ENCODE measurements at places on chromosomes 16 and 17.
A peak's percentile ranks its signal among the peaks of the same experiment; 100 is the strongest.

DNA sequence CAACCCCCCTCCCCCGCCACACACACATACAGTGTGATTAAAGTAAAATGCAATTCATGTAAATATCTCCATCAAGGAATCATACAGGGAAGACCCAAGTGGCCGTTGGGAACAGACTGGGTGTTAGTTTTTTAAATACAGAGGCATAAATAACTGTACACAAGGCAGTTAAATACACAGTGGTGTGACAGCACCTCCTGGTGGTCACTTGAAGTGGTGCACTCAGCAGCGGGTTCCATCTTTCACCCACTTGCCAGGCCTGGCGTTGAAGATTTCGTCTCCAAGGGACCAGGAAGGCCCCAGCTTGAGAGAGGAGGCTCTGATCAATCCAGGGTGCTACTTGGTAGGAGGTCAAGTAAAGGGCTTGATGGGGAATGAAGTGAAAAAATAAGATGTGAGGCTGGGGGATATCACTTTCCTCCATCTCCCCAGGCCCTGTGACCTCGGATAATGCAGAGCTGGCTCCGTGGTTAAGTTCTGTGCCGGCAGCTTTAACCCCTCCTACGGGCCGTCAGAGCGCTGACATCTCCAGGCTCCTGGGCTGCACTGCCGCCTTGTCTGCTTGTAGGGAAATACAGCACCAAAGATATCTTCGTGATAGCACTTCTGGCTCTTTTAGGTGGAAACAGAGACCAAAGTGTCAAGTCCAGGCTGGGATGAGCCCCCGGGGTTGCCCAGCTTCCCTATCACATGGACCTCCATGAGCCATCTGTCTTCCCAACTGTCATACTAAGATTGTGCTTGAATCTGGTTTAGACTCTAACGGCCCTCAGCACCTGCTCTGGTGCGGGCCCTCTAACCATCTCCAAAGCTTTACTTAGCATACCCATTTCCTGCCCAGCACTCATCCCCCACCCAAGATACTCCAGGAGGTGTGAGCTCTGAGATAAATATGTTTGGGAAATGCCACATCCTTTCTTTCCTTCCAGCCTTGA is 20.7 kb downstream of the LGALS9 start:
- peak; percentile 82 for DNase-seq

DNA sequence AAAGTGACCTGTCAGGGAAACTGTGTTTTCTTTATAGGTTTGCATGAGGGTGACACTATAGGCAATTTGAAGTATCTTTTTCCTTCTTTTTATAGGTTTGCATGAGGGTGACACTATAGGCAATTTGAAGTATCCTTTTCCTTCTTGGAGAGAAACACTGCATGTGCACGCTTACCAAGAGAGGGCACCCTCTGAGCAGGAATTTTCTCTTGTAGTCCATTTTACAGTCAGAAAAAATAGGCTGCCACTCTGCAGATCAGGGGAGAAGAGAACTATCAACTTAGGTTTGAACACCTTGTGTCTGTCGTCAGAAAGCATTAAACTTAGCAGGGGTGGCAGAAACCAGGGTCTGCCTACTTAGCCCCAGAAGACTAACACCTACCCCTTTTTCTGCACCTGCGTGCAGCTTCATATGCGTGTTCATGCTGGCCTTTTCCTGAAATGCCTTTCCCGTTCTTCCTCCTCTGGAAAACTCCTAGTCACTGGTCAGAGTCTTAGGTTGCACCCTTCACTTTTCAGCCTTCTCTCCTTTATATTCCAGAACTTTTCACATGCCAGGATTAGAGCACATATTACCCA is 16.4 kb upstream of the SMIM36 start:
- peak; percentile 77 for DNase-seq

- DNase-seq = no peak
Measured at GRCh38 chr17:57391857-57392471, 135.6 kb downstream of the MSI2 start.

DNA sequence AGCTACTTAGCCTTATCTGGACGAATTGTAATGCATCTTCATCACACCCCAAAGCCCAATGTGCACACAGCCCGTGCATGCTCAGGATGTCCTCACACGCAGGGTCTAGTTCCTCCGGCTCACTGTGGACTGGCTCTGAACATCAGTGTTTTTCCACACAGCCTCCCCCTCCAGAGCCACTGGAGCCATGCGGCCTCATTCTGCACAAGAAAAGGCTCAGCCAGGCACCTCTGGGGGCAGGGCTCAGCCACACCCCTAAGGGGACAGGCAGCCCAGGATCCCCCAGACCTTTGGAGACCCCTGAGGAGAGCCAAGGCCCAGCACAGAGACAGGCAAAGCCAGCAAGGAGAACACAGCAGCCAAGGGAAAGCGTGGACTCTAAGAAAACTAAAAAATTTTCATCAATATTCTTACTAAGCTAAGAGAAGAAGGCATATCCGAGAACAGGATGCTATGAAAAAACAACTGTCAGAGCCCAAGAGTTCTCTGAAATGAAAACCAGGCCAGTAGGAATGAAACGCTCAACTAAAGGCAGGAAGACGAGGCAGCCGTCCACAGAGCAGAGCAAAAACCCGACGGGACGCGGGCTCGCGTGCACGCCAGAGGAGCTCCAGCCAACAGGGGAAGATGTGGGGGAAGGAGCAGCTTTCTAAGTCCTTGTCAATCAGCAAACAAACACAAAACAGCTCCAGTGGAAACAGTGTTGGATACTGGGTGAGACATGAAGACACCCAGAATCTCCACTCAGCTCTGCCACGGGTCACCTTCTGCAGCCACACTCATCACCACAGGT is 34.5 kb downstream of the MAP1LC3B start:
- DNase-seq = no peak

DNA sequence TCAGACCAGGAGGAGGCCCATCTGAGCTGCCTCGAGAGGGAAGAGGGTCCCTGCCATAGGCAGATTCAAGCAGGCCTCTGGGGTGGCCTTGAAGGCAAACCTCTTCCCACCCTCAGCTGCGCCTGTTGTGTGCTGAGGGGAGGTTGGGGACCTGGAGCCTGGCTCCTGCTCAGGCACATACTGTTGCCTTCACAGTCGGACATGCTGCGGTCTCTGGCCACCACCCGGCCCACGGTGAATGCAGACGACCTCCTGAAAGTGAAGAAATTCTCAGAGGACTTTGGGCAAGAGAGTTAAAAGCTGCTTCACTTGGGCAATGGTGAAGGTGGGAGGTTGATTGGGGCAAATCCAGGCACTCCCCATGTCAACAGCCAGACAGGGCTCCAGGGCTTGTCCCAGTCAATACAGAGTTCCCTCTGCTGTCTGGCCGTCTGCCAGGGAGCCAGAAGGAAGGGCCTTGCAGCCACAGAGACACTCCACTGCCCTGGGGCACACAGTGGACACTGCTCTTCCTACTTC is 6.3 kb downstream of the PDF start:
- DNase-seq = no peak

GRCh38 chr16:70568601-70569237 is 45.1 kb downstream of the SF3B3 start:
- DNase-seq = no peak

- DNase-seq = no peak
Measured at GRCh38 chr16:29029168-29029994, 44.5 kb downstream of the LAT start.

DNA sequence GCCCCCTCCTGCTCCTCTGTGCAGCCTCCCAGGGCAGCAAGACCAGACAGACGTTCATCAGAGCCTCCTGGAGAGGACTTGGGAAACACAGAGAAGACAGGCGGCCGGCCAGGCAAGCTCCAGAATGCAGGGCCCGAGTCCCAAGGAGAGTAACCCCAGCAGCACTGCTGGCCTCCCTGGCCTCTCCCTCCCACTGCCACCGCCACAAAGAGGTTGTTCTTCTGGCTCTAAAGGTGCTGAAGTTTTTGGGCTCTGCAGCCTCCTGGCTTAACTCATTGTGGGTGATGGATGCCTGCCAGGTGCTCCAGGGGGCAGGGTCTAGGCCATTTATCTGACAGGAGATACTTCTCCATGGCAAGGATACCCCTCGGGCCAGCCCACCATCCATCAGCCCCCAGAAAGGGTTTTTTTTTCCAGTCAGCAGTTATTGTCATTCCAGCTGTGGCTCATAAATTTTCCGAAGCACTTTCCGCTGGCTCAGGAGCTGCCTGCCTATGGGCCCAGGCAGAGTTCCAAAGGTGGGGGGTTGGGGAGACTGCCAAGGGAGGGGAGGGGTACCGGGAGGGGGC is 32.0 kb upstream of the MRPS23 start:
- DNase-seq = no peak

- DNase-seq = no peak
Measured at GRCh38 chr16:27920391-27920891, 143.1 kb downstream of the GSG1L start.

- no peak for DNase-seq
Measured at GRCh38 chr16:65698791-65699321, 577.0 kb upstream of the CDH11 start.

DNA sequence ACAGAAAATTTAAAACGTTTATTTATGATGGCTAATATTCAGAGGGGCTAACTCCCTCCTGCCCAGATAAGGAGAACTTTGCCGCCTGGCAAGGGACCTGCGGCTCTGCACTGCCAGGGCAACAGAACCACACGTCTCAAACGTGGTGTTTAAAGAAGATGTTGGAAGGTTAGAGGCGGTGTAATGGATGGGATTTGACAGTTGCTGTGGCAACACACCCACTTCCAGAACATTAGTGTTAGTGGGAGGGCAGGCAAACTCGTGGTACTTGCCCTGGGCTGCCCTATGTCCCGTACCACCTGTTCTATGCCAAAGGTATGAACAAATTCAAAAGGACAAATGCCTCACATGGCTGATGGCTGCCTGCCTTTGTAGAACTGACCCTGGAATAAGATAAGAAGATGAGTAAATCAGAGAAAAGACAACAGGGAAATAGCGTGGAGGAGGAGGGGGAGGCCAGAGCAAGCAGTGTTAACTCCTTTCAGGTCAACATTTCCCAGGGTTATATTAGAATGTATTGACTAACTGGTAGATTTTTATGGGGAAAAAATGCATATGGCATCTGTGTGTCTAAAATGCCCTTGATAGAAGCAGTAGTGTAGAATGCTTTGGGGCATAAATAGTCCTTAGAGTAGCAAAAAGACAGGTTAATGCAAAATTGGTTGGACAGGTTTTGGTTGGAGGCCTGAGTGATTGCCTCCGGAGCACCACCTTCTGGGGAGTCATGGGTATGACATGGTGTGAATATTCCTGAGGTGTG is 30.8 kb downstream of the HLF start:
- DNase-seq = peak; percentile 75

GRCh38 chr17:4506175-4506813 is 7.6 kb downstream of the SPNS2 start:
- DNase-seq = no peak

GRCh38 chr16:80993307-80993706 is 13.4 kb downstream of the CMC2 start:
- no peak for DNase-seq

DNA sequence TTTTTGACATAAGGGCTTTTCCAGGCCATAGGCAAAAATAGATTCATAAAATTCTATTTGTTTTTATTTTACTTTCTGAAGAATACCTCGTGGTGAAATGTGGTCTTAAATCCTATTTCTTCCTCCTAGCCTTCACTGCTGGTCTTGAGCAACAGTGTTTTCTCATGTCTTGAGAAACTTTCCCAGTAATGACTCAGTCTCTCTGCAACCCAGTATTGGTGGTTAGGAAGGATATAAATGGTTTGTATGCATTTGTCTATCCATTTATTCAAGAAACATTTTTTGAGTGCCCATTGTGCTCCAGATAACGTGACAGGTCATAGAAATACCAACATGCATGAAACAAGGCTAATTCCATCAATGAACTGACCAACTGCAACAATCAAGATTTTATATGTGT is 213.9 kb downstream of the TMEM114 start:
- DNase-seq = no peak

- no peak for DNase-seq
Measured at GRCh38 chr17:8444494-8444893, 8.8 kb downstream of the NDEL1 start.

- DNase-seq = no peak
Measured at GRCh38 chr17:14470417-14470816, 169.5 kb downstream of the HS3ST3B1 start.

DNA sequence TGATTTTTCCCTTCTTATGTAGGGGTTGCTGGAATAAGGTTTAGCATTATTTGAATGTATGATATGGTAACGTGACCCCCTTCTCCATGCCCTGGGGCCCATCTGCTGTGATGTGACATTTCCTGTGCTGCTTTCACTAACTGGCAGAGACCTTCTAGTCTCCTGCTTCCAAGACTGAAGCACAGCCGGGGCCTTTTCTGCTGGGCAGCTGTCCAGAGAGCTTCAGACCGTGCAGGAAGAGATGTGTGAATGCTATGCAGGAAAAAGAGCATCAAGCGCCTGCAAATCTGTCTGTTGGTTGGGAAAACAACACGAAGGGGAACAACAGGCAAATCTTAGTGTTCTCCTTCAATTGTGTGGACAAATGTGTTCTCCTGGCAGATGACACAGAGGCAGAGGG is 128.5 kb downstream of the SPACA3 start:
- DNase-seq = no peak

DNA sequence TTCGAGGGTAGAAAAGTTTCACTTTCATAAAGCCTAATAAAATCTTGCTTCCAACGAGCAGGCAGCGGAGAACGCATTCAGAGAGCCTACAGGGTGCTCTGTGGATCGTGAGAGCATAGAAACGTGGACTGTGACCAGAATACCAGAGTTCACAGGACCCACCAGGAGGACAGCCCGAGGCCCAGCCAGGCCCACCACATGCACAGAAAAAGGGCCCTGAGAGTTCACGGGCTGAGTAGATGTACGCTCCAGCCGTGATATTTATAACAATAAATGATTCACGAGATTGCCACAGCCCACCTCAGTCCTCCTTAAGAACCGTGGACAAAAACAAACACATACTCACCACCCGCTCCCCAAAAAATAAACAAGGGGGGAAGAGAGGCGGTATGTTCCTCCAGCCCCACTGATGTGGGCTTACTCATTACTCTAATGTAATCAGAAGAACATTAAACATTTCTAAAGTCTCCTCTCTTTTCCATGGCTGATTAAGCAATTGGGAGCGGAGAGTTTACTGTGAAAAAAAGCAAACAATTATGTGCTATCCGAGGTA is 207.2 kb downstream of the C16orf78 start:
- no peak for DNase-seq

DNA sequence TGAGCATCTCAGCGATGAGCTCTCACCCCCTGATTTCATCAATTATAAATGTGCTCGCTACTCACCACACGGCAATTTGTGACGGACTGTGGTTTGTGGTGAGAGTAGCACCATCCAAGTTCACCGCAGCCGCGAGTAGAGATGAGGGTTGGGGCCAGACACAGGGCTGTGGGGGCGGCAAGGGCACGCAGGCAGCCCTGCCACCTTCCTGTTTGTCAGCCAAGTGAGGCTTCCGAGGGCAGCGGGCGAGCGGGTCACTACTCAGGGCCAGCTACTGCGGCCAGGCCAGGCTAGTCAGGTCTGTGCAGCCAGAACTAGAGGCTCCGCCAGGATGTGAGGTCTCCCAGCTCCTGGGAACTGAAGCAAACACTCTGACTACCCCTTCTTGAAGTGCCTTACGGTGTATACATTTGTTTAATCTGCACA is 39.6 kb upstream of the MEOX1 start:
- no peak for DNase-seq

DNA sequence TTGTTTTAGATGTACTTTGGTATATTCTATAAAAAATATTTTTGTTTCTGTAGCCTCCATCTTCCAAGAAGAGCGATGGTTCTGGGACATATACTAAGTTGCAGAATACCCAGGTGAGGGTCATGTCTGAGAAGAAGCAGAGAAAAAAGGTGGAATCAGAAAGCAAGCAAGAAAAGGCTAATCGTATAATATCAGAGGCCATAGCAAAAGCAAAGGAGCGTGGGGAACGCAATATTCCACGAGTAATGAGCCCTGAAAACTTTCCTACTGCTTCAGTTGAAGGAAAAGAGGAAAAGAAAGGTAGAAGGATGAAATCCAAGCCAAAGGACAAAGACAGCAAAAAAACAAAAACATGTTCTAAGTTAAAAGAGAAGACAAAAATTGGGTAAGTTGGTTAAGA is 154.6 kb downstream of the CHD9 start:
- peak; percentile 62 for DNase-seq

Measured in Karpas-422 (cell line).